Smooth muscle cell of the umbilical artery (primary cell): ENCODE measurements at places on chromosomes 12 and 14. TPM values are rescaled to one million over a fixed set of nuclear protein-coding genes. Genes with fewer than 3 reads are reported as not detected.

CEP290 gene
- 24.3 and 24.7 TPM in 2 replicates for total RNA-seq

GALNT8 gene
- total RNA-seq = 2.2 TPM in 1 of 2 replicates, not detected in the other

KRT85 gene
- total RNA-seq = not detected in 2 replicates

GPR84 gene
- 0.05 TPM in 1 of 2 replicates, not detected in the other for total RNA-seq

CNTN1 gene
- 3.6 and 11.8 TPM in 2 replicates for total RNA-seq

SRRM4 gene
- under 0.01 TPM in 1 of 2 replicates, not detected in the other for total RNA-seq

KERA gene
- not detected in 2 replicates for total RNA-seq

RASSF9 gene
- 0.89 and 1.6 TPM in 2 replicates for total RNA-seq

VRTN gene
- not detected in 2 replicates for total RNA-seq

LRRC10 gene
- total RNA-seq = not detected in 2 replicates

LHX5 gene
- not detected in 2 replicates for total RNA-seq

TDG gene
- 27.6 and 28.2 TPM in 2 replicates for total RNA-seq

ANKRD33 gene
- total RNA-seq = not detected in 2 replicates

TSHR gene
- not detected in 2 replicates for total RNA-seq

ANO2 gene
- total RNA-seq = under 0.01 and 0.23 TPM in 2 replicates

ZDHHC22 gene
- not detected in 2 replicates for total RNA-seq

SLC6A15 gene
- 5.6 and 16.0 TPM in 2 replicates for total RNA-seq

ZNF385A gene
- total RNA-seq = 1.5 and 2.6 TPM in 2 replicates

HOTAIR gene
- 5.7 and 6.2 TPM in 2 replicates for total RNA-seq

KLRB1 gene
- total RNA-seq = not detected in 2 replicates

PTPRO gene
- 0.28 and 0.30 TPM in 2 replicates for total RNA-seq

TMEM253 gene
- not detected in 2 replicates for total RNA-seq

PPP1CC gene
- 72.2 and 93.4 TPM in 2 replicates for total RNA-seq

TMEM119 gene
- 2.3 and 24.9 TPM in 2 replicates for total RNA-seq

FOXG1 gene
- under 0.01 TPM in 1 of 2 replicates, not detected in the other for total RNA-seq

PDZRN4 gene
- under 0.01 TPM in 1 of 2 replicates, not detected in the other for total RNA-seq

PLD4 gene
- total RNA-seq = under 0.01 TPM in 1 of 2 replicates, not detected in the other

CLEC6A gene
- not detected in 2 replicates for total RNA-seq

PUS7L gene
- total RNA-seq = 25.5 and 64.5 TPM in 2 replicates

TAS2R43 gene
- 3.3 TPM in 1 of 2 replicates, not detected in the other for total RNA-seq

ZFYVE1 gene
- total RNA-seq = 12.2 and 16.5 TPM in 2 replicates

SLC38A4 gene
- total RNA-seq = 2.8 and 4.2 TPM in 2 replicates

OTOGL gene
- under 0.01 and 0.09 TPM in 2 replicates for total RNA-seq

SRSF5 gene
- total RNA-seq = 155 and 239 TPM in 2 replicates

PRR4 gene
- total RNA-seq = 1.2 and 2.0 TPM in 2 replicates

CRACR2A gene
- total RNA-seq = 0.78 TPM in 1 of 2 replicates, not detected in the other

GPR137C gene
- 0.59 and 0.60 TPM in 2 replicates for total RNA-seq

LGR5 gene
- total RNA-seq = not detected in 2 replicates

KRT2 gene
- not detected in 2 replicates for total RNA-seq

MYO1H gene
- total RNA-seq = not detected in 2 replicates

FGD6 gene
- 18.7 and 24.4 TPM in 2 replicates for total RNA-seq

LTB4R gene
- 0.59 and 0.78 TPM in 2 replicates for total RNA-seq

NAV3 gene
- total RNA-seq = 39.2 and 159 TPM in 2 replicates

LRCOL1 gene
- total RNA-seq = 0.18 TPM in 1 of 2 replicates, not detected in the other
